ENCODE measurements at places on chromosomes 12 and 14. TPM values are rescaled to one million over a fixed set of nuclear protein-coding genes. Genes with fewer than 3 reads are reported as not detected.

Gene TIMELESS
- total RNA-seq, result 10.7 TPM

Gene NDRG2
- not detected for total RNA-seq

Gene RAPGEF3
- 29.5 TPM for total RNA-seq

Gene AQP6
- total RNA-seq, result under 0.01 TPM

Gene FAR2
- total RNA-seq, result 40.3 TPM

Gene CLEC7A
- not detected for total RNA-seq

Gene NKX2-8
- not detected for total RNA-seq

Gene PPM1H
- total RNA-seq, result 1.3 TPM

Gene SLC25A47
- not detected for total RNA-seq

Gene PCED1B
- total RNA-seq, result 1.1 TPM

Gene SERPINA12
- not detected for total RNA-seq

Gene GPATCH2L
- total RNA-seq, result 44.8 TPM

Gene CBLN3
- 0.32 TPM for total RNA-seq

Gene CEP83
- total RNA-seq, result 12.6 TPM

Gene ASPG
- total RNA-seq, result not detected

Gene SHMT2
- 207 TPM for total RNA-seq

Gene KRT80
- total RNA-seq, result 11.1 TPM

Gene DBX2
- total RNA-seq, result not detected

Gene CPM
- 34.2 TPM for total RNA-seq

Gene SERPINA10
- not detected for total RNA-seq

Gene PLEKHD1
- under 0.01 TPM for total RNA-seq

Gene KRT81
- 0.32 TPM for total RNA-seq

Gene CD163L1
- total RNA-seq, result 5.8 TPM

All from epithelial cell of umbilical artery (primary cell).